ENCODE measurements at places on chromosomes 13 and 19.

GRCh38 chr13:102993348-102993747 lies 72.9 kb downstream of the SLC10A2 start:
- no peak for DNase-seq

DNA sequence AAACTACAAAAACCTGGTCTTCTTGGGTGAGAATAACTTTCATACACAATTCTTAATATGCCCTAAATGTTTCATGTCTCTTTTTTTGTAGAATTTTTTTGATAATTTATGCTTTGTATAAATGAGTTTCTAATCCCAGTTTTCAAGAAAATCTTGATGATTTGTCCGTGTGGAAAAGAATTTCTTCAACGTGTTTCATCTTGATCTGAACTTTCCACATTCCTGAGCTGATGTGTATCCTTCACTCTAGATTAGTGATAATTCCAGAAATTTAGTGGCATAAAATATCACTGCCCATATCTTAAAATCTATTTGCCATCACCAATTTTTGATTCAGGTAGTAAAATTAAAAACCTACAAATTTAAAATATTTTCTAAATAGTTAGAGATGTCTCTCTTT lies 24.6 kb downstream of the ZNF431 start:
- DNase-seq: no peak

- DNase-seq: no peak
These were observed 14.1 kb downstream of the ZNF429 start for GRCh38 chr19:21519488-21519887.

- DNase-seq: no peak
These were observed 280.5 kb upstream of the TSHZ3 start for GRCh38 chr19:31629579-31630363.

DNA sequence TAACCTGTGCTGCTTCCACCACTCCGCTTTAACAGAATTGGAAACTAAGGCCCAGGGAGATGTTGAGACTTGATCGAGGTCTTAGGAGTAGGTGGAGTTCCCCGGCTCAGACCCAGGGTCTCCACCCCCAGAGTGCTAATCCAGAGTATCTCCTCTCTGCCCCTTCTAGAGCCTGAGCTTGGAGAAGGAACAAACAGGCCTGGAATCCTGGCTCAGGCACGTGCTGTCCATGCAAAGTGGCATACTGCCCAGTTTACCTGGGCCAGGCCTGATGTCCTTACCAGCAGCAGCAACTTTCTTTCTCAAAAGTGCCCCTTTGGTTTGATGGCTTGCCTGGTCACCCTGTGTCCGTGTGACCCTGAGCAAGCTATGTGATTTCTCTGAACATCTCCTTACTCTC lies 3.7 kb downstream of the SYNGR4 start:
- DNase-seq: no peak

DNA sequence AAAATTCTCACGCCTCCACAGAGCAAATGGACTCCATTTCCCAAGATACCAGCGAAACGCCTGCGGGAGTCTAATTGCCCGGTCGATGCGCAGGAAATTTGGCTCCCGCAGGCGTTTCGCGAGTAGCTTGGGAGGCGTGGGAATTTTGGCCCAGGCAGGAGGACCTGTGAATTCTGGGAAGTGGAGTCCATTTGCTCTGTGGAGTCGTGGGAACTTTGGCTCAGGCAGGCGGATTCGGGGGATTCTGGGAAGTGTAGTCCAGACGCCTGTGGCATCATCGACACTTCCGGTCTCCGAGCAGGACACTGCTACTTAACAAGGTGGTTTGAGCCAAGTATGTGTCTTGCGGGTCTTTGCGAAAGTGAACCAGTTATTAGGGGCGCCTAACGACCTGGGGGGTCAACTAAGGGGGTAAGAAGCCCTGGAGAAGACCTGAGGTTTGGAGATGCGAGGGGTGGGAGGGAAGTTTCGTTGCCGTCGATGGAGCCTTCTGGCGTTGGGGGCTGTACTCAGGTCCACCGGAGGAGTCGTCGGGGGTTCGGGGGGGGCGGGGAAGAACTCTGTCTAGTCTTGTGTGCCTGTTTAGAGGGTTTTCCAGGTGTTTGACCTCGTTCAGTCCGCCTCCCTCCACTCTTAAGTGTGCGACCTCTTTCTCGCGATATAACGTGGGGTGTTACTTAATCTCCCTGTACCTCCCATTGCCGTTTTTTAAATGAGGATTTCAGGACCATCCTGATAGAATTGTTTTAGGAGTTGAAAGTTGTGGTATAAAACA lies at the start of gene ZNF155:
ZNF155 (plus strand) TSS at position 277 of the 775 bp plus-strand sequence. CDS start 4,356 bp downstream, outside the sequence.
- peak; percentile 66 for DNase-seq

DNA sequence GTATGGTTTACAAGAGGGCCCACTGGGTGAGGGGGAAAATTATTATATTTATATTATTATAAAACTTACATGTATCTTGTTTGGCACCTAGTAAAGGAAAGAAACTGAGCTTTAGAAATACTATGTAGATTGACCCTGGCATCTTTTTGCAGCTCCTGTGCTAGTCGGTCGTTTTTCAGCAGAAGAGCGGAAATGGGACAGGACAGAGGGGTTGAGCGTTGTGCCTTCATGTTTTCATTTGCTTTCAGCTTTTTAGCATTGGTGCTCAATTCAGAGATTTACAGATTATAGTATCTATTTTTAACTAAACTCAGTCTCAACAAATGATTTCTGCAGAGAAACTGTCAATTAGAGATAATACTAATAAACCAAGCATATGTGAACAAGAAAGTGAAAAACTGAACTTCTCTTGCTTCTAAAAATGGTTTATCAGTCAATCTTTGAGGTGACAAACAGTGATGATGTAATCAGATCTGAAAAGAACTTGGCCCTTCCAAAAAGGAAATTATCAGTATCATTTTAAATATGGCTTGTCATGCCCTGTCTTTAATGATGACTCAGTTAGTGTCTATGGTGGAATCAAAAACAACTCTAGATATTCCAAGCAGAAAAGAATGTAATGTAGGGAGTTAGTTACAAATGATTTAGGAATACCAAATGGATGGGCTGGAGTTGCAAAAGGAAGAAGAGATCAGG lies 56.9 kb upstream of the KCTD4 start:
- no peak for DNase-seq

DNA sequence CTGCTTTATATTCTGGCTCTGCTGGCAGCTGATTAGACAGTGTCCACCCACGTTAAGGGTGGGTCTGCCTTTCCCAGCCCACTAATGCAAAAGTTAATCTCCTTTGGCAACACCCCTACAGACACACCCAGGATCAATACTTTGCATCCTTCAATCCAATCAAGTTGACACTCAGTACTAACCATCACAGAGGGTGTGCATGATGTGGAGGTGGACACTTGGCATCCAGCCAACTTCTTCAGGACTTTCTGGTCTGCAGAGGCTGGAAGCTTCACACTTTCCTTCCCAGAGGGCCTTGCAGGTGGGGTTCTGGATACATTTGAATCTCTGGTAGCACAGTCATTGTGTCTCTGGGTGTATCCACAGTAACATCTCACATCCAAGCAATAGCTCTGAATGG lies 18.9 kb upstream of the IGFL1 start:
- no peak for DNase-seq

DNA sequence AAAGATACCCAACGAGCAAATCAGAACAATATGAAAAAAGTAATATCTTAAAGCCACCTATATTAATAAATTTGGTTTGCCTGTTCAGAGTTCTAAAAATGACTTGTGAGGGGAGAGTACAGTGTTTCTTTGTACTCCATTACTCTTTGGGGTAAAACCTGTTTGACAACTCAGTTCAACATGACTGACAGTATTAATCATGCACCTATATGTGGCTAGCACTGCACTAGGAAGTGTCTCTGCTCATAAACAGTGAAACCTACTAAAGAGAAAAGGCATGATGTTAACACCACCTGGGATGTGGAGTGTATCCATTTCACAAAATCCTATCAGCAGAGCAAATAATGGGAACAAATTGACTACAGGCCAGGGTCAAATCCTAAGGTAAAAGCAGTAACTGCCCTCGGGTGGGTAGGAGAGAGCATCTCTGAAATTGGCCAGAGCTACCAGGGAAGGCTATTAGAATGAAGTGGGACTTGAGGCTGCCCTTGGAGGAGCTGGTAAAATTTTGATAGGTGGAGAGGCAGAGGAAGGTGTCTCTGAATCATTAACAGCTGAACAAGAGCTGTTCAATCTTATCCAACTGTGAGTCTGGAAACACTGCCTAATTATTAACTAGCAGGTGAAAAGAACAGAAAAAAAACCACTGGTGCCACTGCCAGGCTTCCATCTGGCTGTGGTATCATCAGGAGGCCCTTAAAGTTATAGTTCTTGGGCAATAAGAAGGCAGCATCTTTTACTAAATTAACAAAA lies 365.1 kb downstream of the DNAJC15 start:
- DNase-seq: no peak

GRCh38 chr13:75749407-75749806 lies 113.3 kb downstream of the LMO7 start:
- DNase-seq: no peak

DNA sequence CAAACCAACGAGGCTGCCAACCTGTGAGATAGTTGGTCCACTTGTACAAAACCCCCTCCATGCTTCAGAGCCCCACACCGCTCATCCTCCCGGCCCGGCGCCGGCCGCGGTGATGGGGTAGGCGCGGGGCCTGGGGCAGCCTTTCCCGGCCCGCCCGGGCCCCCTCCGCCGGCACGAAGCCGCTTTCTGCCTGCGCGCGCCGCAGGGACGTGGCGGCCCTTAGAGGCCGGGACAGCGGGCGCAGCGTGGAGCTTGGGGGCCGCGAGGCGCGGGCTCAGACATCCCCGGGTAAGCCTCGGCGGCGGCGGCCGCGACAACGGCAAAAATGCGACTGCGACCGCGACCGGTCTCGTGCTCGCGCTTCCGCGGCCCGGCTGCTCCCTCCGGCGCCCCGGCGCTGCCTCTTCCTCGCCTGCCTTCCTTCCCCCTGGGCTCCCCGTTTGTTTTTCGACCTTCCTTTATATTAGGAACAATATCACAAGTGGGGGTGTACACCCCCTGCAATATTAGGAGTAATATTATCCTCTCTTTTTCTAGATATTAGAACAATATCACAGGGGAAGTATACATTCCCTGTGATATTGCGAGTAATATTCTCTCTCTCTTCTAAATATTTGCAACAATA lies 53.9 kb upstream of the CEACAM21 start:
- peak; percentile 20 for DNase-seq

DNA sequence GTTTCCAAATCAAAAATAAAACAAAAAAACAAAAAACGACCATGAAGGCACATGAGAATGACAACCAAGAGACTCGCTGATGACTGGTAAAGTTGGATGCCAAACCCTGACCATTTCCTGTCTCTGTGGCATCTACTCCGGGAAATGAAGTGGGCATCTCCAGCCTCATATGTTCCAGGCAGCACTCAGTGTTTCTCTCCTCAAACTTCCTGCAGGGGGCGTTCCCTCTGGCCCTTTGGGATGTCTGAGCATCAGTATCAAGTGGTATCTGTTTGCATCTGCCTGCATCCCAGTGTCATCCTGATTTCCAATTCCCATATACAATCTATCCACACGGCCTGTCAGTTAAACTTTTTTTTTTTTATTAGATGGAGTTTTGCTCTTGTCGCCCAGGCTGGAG lies 9.8 kb upstream of the SIGLEC12 start:
- no peak for DNase-seq

DNA sequence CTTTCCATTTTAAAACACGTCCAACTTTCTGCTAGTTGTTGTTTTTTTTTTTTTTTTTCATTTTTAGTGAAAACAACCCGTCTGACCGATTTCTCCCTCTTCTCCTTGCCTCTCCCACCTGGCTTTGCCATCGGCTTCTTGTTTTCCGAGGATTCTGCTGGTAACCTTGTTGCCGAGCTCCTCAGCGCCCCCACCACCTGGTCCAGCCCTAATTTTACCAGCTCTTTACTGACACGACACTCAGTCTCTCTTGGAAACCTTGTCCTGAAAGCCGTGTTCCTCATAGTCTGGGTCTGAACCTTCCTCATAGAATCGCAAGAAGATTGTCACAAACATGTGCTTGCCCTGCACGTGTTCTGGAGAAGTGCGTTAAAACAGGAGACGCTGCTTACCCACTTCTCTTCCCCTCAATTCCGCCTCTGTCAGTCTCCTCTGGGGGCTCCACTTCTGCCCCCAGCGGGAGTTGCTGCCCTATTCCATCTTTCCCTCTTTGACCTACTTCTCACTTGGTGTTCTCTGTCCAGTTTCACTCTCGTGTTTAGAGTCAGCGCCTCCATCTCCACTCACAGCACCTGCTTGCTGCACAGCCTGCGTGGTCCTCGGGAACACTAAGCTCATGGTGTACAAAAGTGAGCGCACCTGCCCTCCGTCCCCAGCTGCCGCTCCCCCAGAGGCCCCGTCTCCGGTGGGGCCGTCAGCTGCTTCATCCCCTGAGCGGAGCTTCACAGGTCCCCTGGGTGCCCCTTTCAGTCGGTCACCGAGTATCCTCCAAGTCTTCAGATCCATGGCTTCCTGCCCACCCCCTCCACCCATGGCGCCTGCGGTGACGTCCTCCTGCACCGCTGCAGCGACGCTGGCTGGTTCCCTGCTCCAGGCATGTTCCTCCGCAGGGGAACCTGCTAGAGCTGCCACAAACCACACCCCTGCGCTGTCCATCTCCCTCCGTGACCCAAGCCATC lies 65.1 kb downstream of the TM9SF2 start:
- no peak for DNase-seq

DNA sequence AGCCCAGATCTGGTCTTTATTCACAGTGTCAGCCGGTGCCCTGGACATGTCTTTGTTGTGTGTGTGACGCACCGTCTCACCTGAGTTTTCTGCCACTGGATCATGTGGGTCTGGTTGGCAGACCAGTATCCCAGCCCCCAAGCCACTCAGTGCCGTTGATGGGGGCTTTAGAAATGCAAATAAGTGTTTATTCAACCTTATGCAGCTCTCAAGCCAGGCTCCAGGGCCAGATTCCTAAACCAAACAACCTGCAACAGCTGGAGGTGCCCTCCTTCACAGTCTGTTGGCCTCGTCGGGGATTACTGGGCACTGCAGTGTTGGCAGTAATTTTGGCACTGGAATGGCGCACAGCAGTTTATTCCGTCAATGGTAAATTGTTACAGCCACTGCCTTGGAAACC lies 21.6 kb downstream of the FAM124A start:
- DNase-seq: no peak

GRCh38 chr13:44617648-44618047 lies 41.5 kb upstream of the TSC22D1 start:
- DNase-seq: no peak

- no peak for DNase-seq
These were observed 796 bp downstream of the ZNF304 start for GRCh38 chr19:57351867-57352266.

DNA sequence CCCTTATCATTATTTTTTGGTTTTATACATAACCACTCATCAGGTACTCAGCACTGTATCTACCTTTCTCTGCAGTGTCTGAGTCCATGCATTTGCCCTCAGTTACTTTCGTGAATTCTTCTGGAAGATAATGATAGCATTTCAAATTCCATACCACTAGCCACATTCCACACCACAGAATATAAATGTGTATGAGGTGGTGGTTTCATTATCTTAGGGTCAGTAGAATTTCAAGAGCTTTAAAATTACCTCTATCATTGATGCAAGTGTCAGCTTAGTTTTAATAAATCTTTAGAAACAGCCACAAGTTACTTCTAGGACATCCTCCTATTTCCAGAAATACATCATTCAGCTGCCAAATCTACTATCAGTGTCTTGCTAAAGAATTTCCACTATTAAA lies 1578.3 kb downstream of the OLFM4 start:
- no peak for DNase-seq
